ENCODE measurements at places on chromosomes 4 and X. TPM values are rescaled to one million over a fixed set of nuclear protein-coding genes. Genes with fewer than 3 reads are reported as not detected.

GAGE1 gene
- polyA plus RNA-seq, result not detected

SLC16A2 gene
- polyA plus RNA-seq, result 2.4 TPM

ADAMTS3 gene
- polyA plus RNA-seq, result 0.14 TPM

MXD4 gene
- 14.5 TPM for polyA plus RNA-seq

MMRN1 gene
- polyA plus RNA-seq, result 0.79 TPM

TASL gene
- 0.08 TPM for polyA plus RNA-seq

MAD2L1 gene
- polyA plus RNA-seq, result 16.5 TPM

MAGEA2B gene
- not detected for polyA plus RNA-seq

FAM133A gene
- not detected for polyA plus RNA-seq

TREX2 gene
- polyA plus RNA-seq, result 2.8 TPM

PPP4R3C gene
- polyA plus RNA-seq, result not detected

APLN gene
- polyA plus RNA-seq, result 0.22 TPM

VCX2 gene
- polyA plus RNA-seq, result not detected
